ENCODE measurements at places on chromosomes 6 and 20.
A peak's percentile ranks its signal among the peaks of the same experiment; 100 is the strongest.

- no peak for DNase-seq
Observed at GRCh38 chr6:24140591-24140990, 14.6 kb downstream of the NRSN1 start.

- DNase-seq: no peak
Observed at GRCh38 chr20:45821947-45822346, 5.2 kb downstream of the TNNC2 start.

DNA sequence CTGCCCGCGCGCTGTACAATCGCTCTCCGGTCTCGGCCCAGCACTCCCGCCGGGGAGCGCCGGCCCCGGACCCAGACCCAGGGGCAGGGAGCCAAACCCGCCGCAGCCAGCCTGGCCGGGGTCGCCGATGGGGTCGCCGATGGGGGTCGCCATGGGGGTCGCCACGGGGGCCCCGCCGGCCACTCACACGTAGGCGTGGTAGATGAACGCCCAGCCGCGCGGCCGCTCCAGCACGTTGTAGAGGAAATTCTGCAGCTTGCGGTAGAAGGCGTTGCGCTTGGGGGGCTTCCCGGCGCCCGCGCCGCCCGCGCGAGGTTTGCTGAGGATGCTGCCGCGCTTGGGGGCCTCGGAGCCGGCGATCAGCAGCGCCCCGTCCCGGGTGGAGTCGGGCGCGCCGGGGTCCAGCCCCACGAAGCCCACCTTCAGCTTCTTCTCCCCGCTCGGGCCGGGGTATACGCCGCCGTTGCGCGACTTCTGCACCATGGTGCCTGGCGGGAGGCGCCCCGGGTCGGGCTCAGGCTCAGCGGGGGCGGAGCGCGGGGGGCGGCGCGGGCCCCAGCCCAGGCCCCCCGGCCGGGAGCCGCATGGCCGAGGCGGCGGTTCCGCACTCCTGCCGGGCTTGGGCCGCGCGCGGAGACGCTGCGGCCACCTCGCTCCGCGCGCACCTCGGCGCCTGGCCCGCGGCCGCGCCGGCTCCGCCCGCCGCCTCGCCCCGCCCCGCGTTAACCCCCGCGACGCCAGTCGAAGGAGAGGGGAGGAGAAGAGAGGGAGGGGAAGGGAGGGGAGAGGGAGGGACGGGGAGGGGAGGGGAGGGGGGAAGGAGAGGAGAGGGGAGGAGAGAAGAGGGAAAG is at the start of gene KCNQ2:
TSS of gene KCNQ2 (minus strand) at position 675 of the 851 bp plus-strand sequence. CDS start at position 483, 192 bp downstream.
- no peak for DNase-seq

DNA sequence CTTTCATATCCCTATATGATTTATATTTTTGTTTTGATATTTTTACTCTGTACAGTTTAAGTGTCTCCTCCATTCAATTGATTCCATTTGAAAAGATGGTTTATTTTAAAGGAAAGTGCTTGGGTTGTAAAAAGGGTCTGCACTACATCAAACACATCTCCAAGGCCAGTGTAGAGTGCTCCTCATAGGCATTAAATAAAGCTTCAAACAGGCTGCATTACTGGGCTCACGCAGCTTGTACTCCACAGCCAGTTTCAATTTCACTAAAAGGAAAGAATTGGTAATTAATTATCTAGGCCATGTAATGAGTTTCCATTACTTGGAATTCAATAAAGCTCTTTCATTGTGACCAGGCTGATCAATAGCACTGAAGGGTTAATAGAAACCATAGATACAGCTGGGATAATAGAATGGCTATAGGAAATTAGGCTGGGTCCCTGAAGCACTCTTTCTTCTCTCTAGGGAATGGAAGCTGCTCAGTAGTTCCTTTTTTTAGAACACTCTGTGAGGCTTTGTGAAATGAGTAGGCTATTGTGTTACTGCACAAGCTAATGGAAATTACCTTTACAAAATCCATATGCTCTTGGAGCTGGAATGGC is 442.2 kb downstream of the RNF144B start:
- no peak for DNase-seq

GRCh38 chr6:158837684-158838625 is 18.8 kb upstream of the EZR start:
- no peak for DNase-seq

DNA sequence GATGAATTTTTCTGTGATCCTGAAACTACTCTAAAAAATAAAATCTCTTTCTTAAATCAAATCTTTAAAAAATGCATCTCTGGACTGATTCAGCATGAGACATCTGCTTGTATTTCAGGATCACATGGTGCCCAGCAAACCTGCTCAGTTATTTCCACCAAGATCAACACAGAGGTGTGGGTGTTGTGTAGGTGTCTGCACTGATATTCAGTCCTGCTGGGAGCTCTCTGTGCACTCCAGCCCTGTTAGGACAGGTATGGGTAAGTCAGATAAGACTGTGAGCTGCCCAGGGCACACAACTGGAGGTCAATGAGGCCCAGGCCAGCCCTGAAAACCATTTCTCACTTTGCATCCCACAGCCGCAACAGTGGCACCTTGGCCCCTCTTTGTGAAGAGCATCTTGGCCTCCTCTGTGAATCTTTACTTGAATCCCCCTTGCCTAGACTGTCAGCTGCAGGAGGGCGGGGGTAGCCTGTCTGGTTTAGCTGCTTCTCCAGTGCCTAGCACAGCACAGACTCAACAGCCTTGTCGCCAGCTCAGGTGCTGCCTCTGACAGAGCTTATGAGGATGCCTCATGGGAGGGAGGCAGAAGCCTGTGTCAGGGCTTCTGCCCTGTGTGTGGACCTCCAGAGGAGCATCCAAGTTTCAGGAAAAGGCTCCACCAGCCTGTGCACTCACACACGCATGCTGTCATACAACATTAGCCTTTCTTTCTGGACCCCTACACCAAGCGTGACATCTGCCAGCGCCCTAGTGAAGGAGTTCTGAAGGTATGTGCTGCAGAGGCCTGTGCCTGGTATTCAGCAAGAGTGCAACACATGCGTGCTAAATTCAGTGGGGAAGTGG is 187.6 kb upstream of the CST7 start:
- no peak for DNase-seq

DNA sequence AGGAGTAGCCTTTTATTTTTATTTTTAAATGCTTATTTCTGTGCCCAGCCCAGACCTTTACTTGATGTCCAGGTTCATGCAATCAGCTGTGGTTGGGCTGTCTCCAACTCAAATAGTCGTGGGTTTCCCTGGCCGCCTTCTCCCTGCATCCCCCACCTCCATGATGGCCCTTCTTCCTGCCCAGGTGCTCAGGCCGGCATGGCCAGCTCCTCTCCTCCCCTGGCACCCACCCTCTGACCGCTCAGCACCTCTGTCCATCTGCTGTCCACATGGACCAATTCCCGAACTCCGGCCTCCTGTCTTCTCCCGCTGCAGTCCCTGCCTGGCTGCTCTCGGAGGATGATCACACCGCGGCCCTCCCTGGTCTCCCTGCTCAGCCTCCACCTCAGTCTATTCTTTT is 81.2 kb upstream of the SULF2 start:
- no peak for DNase-seq

DNA sequence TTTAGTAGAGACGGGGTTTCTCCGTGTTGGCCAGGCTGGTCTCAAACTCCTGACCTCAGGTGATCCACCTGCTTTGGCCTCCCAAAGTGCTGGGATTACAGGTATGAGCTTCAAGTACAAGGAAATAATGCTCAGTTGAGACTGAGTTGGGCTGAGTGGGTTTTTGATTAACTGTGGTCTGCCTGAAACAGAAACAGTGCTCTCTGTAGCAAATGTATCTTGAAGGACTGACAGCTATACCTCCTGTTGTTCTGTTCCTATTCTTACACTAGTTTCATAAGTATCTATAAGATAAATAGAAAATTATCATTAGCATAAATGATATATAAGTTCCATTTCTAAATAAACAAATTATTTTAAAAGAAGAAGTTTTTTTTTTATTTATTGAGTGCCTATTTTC is 142.8 kb upstream of the PTPRK start:
- no peak for DNase-seq

GRCh38 chr6:115838216-115838615 is 222.5 kb downstream of the FRK start:
- no peak for DNase-seq

DNA sequence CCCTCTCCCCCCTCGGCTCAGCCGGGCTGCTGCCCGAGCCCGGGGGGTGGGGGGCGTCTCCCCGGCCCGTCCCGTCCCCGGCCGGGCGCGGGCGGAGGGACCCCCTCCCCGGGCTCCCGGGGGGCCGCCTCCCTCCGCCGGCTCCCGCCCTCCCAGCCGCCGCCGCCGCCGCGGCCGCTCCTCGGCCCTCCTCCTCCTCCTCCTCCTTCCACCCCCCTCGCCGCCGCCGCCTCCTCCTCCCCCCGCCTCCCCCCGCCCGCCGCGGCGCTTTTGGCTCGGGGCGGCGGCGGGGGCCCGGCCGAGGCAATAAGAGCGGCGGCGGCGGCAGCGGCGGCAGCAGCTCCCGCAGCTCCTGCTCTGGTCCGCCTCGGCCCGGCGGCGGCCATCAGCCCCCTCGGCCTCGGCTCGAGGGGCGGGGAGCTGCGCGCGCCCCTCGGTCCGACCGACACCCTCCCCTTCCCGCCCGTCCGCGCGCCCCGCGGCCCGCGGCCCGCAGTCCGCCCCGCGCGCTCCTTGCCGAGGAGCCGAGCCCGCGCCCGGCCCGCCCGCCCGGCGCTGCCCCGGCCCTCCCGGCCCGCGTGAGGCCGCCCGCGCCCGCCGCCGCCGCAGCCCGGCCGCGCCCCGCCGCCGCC is 38.7 kb downstream of the GNAS start:
- peak; percentile 52 for DNase-seq

DNA sequence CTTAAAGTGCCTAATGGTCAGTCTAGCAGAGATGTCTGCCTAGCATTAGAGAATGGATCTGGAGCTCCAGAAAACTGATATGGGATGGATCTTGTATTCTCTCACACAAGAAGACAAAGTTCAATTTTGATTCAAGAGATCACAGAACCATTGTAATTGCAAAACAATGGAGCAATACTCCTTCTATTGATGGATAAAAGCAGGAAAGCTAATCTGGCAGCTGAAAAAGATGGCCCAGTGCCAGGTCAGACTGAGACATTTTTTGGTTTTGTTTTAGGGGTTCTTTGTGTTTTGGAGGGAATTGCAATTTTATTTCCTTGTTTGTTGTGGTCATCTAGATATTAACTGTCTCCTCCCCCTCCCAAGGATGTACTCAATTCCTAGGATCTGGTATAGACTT is 14.6 kb upstream of the ZNF133 start:
- no peak for DNase-seq

DNA sequence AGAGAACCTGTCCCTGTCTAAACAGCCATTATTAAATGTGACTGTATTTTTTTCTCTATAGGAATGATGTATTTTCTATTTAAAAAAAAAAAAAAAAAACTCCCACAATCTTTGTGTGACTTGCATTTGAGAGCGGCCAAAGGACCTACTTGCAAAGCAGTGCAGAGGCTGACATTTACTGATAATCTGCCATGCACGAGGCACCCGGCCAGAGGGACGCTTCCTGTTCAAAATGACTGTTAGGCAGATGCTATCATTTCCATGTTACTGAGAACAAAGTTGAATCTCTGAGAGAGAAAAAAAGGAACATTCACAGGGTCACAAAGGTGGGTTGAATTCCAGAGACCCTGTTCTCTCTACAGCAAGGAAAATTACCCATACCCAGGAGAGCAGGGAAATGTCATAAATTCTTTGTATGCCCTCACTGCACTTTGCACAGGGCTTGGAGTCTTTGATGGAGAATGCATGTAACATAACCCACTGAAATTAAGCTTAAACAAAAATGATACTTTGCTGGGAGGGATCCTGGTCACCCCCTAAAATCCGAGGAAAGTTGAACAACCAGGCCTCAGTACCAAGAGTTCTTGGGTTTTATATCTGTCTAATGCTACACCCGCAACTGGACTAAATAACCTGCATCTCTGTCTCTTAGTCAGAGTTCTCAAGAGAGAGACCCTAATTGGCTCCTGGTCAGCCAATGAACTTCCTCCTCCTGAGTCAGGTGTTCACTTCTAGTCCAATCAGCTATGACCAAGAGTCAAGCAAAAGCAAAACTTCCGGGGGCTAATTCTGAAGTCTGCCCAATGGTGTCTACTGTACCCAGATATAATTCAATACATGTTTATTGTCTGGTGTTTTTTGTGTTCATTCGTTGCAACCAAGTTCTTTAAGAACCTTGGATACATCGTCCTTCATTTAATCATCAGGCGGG is 61.2 kb downstream of the GCLC start:
- no peak for DNase-seq

DNA sequence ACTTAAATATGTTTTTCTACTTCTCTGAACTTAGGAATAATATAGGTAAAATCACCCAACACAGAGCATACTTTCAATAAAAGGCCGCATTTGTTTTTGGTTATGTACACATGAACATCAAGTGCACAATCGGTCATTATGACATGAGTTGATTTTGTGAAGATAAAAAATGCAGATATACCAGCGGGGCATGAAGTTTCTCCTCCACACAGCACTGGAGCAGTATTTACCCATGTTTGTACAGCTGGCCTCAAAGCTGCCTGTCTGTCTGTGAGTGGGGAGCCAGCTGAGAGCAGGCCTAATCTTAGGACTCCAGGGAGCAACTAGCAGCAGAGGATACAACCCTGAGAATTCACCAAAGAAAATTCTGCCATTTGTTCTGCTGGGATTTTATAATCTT is 206.5 kb downstream of the TPBG start:
- no peak for DNase-seq

DNA sequence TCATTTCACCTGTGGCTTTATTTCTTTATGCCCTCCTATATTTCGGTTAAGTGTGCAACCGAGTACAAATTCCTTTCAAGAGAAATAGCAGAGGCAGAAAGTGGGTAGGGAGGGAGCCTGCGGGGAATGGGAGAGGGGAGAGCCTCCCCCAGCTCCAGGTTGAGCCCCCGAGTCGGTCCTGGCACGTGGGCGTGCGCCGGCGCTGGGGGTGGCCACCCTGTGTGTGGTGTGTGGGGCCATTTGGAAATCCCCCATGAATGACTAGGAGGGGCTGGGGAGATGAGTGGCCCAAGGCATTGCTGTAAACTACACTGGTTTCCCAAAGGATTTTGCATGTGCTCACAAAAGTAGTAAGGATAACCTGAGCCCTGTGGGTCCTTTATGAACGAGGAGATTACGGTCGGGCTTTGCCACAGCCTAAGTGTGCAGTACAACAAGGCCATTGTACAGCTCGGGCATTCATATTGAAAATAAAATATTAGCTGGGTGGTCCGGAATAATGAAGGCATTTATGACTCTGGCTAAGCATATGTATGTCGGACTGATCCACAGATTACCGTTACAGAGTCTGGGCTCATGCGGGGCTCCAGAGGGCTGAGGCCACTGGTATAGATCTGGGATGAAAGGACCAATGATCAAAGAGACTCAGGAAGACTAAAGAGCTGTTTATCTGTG is 84.5 kb upstream of the RALGAPA2 start:
- DNase-seq: no peak

DNA sequence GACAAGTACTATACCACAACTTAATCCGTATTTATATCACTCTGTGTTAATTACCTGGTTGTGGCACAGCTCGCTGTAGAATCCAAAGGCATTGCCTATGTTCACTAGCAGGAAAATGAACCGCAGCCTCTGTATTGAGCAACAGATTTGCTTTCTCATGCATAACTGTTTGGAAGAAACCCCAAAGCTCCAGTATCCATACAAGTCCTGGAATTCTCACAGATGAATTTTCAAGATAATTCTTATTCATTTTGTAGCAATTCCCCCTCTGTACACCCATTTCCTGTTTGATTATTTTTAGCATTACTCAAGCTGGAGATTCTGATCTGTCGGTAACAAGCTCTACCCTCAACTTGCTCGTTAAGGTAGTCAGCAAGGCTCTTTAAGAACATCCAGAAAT is 63.5 kb downstream of the STMND1 start:
- DNase-seq: peak; percentile 17

All from amniotic stem cell (primary cell).